ENCODE measurements at places on chromosomes 16 and 17.

GRCh38 chr16:57502048-57502775 is 15.9 kb upstream of the DOK4 start:
- DNase-seq, result no peak

DNA sequence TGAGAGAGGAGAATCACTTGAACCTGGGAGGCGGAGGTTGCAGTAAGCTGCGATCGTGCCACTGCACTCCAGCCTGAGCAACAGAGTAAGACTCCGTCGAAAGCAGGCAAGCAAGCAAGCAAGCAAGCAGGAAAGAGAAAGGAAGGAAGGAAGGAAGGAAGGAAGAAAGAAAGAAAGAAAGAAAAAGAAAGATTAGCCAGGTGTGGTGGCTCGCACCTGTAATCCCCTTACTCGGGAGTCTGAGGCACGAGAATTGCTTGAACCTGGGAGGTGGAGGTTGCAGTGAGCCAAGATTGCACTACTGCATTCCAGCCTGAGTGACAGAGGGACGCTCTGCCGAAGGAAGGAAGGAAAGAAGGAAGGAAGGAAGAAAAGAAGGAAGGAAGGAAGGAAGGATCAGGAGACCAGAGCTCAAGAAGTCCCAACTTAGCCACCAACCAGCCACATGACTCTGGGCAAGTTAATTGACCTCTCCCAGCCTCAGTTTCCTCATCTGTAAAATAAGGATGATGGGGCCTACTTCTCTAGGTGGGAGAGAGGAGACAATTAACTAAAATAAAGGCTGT is 6.5 kb downstream of the GFAP start:
- no peak for DNase-seq

DNA sequence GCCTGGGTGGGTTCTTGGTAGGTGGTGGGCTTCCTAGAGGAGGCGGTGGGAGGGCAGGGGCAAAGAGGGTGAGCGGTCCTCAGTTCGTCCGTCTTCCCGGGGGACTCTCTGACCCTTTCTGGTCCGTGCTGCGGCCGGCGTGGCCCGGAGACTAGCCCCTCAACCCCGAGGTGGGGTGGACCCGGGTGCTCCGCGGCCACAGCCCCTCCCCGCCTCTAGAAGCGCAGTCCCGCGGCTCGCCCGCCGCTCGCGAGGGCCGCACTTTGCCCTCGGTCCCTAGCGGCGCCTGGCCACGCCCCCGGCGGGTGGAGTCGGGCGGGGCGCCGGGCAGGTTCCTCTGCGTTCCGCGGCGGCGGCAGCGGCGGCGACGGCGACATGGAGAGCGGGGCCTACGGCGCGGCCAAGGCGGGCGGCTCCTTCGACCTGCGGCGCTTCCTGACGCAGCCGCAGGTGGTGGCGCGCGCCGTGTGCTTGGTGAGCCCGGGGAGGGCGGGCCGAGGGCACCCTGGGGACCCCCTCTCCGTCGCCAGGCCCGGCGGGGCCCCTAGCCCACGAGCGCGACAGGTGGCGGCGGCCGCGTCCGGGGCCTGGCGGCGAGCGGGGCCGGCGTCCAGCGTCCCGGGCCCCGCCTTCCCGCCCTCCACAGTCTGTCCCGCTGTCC is at the start of gene SYNGR2:
TSS of gene SYNGR2 (plus strand) at position 340 of the 661 bp plus-strand sequence. CDS start at position 376, 36 bp downstream.
- no peak for DNase-seq

DNA sequence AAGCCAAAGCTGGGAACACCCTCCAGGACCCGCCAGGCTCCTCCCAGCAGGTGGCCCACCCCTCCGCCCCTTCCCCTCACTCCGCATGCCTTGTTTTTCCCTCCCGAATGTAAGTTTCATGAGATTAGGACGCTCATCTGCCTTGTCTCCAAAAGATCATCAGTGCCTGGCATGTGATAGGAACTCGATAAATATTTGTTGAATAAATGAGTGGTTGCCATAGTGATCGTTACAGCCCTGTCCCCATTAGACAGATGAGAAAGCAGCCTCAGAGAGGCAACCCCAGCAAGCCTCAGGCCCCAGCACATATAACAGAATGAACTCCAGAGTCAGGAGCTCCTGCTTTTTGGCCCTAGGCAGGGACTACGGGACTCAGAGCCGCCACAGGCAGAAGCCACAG is 5.0 kb downstream of the CAMKK1 start:
- DNase-seq, result no peak

GRCh38 chr16:74298104-74298503 is 1.5 kb downstream of the PSMD7 start:
- no peak for DNase-seq

- DNase-seq, result no peak
These were observed 2.8 kb upstream of the CACNG1 start for GRCh38 chr17:67041531-67041930.

DNA sequence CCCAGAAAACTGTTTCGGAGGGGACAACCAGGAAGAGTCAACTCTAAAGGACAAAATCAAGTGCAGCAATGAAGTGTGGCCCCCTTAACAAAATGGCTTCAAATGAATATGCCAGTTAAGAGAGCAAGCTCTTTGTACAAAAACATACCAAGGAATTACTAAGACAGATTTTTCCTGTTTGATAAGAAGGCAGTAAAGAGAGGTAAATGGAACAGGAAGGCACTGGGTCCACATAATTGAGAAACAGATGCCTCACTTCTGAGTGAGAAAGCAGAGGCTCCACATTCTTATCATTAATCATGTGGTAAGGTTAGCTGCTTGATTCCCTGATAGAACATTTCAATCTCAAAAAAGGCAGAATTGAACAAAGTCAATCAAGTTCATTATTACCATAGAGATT is 44.9 kb downstream of the MBTD1 start:
- DNase-seq, result no peak

- no peak for DNase-seq
These were observed 1.1 kb downstream of the EPOP start for GRCh38 chr17:38673707-38674013.

GRCh38 chr17:61285526-61286320 is 113.9 kb upstream of the TBX2 start:
- no peak for DNase-seq

- no peak for DNase-seq
These were observed 214.0 kb downstream of the CPPED1 start for GRCh38 chr16:12589676-12590075.

DNA sequence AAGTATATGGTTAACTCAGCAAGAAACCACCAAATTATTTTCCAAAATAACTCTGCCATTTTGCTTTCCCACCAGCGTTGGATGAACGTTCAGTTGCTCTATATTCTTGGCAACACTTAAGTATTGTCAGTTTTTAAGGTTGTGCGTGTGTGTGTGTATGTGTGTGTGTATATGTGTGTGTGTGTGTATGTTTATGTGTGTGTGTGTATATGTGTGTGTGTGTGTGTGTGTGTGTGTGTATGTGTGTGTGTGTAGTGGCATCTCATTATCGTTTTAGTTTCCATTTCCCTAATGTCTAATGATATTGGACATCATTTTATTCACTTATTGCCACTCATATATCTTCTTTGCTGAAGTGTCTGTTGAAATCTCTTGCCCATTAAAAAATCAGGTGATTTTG is 11.2 kb upstream of the SMTNL2 start:
- no peak for DNase-seq

DNA sequence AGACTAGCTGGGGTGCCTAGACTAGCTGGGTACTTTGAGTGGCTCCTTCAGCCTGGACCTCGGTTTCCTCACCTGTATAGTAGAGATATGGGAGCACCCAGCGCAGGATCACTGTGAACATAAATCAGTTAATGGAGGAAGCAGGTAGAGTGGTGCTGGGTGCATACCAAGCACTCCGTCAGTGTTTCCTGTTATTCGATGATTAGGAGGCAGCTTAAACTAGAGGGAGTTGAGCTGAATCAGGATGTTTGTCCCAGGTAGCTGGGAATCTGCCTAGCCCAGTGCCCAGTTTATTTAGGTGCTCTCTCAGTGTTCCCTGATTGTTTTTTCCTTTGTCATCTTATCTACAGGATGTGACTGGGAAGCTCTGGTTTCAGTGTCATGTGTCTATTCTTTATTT is 8.4 kb upstream of the TMEM235 start:
- DNase-seq, result no peak

DNA sequence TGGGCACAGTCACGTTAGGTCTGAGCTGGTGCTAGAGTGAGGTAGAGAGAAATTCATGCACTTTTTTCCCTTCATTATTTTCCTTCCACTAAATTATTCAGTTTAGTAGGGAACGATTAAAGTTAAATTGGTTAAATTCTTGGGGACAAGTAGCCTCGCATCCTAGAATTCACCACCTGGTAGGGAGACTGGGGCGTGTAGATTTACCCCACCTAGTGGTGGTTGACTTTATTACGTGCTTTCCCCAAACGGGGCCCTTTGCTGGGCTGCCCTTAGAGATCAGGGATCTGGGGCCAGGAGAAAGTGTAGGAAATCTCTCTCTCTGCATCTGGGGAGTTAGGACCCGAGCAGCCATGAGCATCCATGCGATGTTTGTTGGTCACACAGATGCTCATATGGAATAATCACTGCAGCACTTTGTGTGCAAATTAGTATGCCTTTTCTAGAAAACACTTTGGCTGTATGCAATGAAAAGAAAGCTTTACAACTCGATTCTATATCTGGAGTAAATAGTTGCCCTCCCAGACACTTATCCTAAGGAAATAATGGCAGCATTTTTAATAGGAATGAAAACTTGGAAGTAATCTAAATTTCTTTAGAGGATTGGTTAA is 107.0 kb downstream of the PLCG2 start:
- DNase-seq, result no peak

DNA sequence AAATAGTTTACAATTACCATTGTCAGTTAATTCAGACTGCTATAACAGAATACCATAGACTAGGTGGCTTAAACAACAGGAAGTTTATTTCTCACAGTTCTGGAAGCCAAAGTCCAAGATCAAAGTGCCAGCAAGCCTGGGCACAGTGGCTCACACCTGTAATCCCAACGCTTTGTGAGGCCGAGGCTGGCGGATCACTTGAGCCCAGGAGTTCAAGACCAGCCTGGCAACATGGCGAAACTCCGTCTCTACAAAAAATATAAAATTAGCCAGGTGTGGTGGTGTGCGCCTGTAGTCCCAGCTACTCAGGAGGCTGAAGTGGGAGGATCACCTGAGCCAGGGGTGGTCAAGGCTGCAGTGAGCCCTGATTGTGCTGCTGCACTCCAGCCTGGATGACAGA is 71.3 kb upstream of the TBX2 start:
- DNase-seq, result no peak

DNA sequence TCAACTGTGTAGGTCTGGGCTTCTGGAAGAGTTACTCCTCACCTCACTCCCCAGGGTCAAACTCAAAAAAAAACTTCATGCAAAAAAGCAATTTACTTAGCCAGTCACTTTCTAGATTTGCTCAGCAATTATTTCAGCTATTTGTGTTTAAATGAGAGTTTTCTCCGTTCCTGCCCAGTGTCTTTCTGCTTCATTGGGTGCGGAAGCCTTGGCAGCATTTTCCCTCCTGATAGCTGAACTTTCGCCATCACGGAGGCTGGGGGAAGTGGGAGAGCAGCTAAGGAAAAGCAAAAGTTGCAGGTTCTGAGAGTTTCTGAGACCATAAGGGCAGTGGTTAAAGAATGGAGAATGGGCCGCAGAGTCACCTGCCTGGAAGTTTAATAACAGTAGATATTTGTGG is 287.1 kb upstream of the DYNLRB2 start:
- no peak for DNase-seq

DNA sequence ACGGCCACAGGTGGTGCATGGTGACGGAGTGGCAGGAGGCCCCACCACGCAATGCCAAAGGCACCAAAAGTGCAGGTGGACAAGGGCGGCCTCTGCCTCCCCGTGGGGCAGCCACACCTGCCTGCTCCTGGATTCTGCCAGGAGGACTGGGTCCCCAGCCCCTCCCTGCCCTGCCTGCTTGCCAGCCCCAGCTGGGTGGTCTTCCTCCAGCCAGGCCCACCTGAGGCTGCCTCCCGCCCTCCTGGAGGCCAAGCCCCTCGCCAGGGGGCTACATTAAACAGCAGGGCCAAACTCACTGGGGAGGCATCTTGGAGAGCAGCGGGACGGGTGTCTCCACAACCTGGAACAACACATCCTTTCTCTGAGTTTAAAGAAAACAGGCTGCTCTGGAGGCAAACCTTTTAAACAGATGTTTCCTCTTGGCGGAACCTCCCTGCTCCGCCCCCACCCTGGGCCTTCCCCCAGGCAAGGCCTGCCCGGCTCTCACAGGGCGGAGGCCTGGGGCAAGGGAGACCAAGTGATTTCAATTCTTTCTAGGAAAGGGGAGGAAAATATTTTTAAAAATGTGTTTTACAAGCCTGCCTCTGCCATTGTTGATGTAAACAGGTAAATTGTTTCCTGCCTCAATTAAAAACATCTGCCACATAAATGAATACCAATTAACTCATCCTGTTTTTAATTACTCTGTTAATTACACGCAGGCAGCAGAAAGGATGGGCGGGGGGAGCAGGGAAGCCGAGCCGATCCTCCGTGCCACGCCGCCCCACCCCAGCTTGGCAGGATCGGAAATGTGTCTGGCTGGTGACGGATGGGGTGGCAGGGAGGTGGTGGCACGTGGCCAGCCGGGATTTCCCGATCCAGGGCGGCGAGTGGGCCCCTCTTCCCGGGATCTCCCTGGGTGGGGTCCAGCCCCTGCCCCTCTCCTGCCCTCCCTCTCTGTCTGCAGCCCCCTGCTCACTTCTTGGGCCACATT is 54.4 kb upstream of the PABPN1L start:
- DNase-seq, result peak; percentile 88

- no peak for DNase-seq
These were observed 50.3 kb downstream of the FOXL1 start for GRCh38 chr16:86628614-86629013.

GRCh38 chr17:46877466-46877865 is 26.1 kb downstream of the WNT9B start:
- DNase-seq, result no peak

- no peak for DNase-seq
These were observed 3.1 kb upstream of the MED11 start for GRCh38 chr17:4728124-4728523.

DNA sequence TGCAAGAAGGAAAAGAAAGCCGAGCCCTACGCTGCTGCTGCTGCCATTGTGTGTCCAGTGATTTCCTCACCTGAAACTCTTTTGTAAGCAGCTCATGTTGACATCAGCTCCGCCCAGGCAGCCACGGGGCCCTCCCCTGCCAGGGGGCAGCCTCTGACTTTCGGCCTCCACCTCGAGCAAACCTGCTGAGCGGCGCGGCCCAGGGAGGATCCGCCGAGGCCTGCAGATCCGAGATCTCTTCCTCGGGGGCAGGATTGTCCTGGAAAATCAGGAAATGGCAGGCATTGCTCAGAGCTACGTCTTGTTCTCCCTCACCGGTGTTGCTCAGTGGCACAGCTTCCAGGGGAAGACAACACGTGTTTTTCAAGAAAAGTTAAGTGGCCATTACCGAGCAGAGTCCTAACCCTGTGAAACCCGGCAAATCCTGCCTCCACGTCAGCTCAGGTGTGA is 35.6 kb upstream of the ZNF750 start:
- DNase-seq, result no peak

GRCh38 chr16:49884033-49885015 is 28.4 kb upstream of the ZNF423 start:
- no peak for DNase-seq

- DNase-seq, result no peak
These were observed 3.4 kb downstream of the LCAT start for GRCh38 chr16:67940446-67941089.

DNA sequence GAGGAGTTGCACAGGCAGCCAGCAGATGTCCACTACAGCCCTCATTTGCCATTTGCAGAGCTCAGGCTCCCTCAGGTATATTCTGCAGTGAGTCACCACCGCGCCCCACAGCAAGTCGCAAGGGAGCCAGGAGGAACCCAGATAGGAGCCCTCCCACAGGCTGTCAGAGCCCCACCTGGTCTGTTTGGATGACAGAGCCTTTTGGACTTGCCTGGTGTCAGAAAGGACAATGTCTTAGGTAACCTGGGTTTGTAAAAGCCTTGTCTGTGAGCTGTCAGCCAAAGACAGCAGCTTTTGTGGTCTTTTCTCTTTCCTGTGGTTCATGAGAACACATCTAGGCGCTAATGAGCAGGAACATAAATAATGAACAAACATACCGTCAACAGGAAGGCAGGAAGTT is 70.9 kb downstream of the GNAO1 start:
- DNase-seq, result no peak
